Fibroblast of the conjunctiva (primary cell): ENCODE measurements at places on chromosomes 2 and 18.

DNA sequence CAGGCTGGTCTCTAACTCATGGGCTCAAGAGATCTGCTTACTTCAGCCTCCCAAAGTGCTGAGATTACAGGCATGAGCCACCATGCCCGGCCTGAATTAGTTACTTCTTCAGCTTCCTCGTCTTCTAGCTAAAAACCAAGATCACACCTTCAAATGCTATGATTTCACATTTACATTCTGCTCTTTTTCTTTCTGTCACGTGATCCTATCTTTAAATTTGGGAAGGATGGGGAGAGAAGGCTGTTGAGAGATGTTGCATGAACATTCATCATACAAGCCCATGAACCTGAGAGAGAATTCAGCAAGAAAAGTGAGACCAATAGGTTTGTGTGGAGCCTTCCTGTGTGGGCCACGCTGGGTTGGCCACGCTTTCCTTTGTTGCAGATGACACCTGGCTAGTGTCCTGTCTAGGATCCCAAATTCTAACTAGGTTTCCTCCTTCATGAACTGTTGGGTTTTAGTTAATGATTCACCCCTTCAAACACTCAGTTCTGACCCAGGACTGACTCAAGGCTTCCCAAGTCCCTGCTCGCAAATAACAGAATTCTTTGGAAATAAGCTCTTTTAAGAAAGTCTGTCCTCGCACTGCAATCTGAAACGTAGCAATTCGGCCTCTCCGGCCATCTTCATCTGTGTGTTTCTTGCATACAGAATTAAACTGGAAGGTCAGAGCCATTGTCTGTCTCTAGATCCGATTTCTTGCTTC, 57.3 kb upstream of the CREB1 start:
- DNase-seq, result no peak

- no peak for DNase-seq
Measured at GRCh38 chr2:99651930-99652670, 162.3 kb upstream of the REV1 start.

DNA sequence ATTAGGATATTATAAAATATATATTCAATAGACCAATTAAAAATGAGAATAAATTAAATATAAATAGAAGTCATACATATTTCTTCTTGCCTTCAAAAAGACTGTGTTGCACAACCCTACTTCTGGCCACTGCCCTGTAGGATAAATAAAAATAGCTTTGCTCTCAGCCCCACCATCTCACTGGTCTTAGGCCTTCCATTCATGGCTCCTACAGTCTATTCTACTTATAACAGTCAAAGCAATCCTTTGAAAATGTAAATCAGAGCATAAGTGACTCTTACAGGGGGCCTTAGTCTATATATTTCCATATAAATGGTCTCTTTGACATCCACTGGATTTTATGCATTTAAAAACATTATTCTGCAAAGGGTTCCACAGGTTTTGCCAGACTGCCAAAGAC, 72.9 kb downstream of the KLF7 start:
- DNase-seq, result no peak

- DNase-seq, result no peak
Measured at GRCh38 chr2:171595456-171595855, 73.2 kb downstream of the CYBRD1 start.

GRCh38 chr18:49019446-49020045, 68.8 kb upstream of the SMAD7 start:
- DNase-seq, result no peak

DNA sequence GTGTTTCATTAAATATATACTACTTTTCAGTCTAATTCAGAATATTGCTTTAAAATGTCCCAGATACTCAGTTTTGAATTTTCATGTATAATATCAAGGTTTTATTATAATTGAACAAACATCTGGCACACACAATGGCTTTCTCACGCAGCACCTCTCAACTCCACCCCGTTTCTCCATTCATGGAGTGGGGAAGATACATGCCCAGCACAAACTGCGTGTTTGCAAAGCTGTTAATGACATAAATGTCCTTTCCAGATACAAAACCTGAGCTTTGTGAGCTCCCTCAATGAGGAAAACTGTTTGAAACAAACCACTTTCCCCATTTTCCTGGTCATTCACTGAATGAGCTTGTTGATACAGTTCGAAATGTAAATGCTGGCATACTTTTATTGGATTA, 150.3 kb upstream of the RASGRP3 start:
- DNase-seq, result no peak

GRCh38 chr2:168713325-168713724, 89.1 kb upstream of the NOSTRIN start:
- no peak for DNase-seq

DNA sequence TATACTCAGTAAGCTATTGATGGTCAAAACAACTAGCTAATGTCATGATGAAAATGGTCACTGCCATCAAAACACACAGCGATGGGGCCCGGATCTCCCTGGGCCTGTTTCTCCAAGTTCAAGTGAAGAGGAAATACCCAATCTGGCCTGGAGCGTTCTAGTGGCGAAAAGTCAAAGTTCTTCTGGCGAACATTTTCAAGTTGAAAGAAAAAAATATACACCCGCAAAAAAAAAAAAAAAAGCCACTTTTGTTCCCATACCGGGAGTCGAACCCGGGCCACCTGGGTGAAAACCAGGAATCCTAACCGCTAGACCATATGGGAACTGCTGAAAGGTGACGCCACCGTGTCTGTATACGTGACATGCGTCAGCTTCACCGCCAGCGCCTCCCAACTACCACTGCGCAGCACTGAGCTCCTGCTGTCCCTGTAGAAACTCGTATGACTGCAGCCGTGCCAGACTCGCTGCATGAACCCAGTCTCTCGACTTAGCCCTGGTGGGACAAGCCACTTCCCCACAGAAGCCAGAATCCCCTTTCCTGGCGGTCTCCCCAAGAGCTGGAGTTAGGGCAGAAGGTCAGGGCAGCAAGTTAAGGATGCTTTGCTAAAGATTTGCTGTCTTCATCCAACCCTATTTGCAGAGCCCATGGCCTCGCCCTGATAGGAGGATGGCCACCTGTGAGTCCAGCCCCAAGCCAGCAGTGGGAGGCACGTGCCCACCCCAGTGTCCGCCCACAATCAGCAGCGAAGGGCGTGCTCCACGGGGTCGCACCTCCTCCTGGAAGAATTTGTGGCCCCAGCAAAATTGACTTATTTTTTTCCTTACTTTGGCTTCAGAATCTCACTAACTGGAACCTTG, 5.6 kb upstream of the IMP4 start:
- peak; percentile 71 for DNase-seq
